ENCODE measurements at places on chromosomes 6 and 20.

DNA sequence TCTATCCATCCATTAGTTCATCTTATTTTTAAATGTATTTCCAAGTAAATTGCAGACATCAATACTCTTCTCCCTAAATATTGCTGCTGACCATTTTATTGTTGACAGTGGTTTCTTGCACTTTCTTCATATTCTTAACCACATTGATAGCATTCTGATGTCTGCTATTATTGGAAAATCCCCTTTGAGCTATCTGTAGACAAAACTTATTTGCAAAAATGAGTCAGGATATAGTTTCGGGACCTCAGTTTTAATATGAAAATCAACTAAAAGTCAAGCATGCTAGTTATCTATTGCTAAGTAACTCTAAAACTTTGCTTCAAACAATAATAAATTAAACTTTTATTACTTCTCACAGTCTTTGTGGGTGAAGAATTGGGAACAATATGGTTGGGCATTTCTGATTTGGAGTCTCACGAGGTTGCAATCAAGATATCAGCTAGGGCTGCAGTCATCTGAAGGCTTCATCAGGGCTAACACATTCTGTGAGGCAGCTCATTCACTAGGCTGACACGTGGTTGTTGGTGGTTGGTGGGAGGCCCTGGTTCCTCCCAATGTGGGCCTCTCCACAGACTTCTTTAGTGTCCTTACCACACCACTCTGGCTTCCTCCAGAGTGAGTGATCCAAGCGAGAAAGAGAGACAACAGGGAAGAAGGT is 32.7 kb downstream of the CD109 start:
- DNase-seq: no peak

DNA sequence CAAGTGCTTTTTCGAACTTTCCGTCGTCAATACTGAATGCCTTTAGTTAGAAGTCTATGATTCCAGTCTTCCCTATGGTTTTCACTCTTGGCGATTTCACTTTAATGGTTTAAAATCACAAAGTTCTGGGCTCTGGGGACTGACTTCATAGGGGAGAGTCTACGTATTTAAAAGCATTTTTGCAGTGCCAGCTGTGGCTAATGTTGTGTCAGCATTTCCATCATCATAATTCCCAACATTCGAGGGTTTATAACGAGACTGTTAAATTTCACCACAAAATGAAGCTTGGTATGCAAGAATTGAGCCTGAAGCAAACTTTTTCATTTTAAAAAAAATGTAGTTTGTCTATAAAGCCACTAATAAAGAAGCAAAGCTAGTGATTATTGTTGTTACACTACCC is 242.7 kb downstream of the SOX4 start:
- DNase-seq: no peak

GRCh38 chr6:166575205-166575604 is 11.3 kb downstream of the RAMACL start:
- no peak for DNase-seq

DNA sequence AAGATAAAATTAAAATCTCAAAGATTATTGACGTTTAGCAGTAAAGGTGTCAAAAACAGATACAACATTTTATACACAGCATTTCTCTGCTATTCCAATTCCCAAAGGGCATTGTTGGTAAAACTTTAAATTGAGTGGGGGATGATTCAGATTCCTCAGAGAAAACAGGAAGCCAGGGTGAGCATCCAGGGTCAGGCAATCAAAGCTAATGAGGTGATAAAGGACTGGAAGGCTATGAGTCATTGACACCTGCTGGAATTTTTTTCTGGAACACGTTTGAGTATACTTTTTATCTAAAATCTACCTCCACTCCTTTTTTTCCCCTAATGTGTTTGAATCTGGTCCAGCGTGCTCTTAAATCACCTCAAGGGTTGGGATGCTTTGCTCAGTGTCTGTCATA is 52.2 kb downstream of the FKBP1C start:
- DNase-seq: no peak

DNA sequence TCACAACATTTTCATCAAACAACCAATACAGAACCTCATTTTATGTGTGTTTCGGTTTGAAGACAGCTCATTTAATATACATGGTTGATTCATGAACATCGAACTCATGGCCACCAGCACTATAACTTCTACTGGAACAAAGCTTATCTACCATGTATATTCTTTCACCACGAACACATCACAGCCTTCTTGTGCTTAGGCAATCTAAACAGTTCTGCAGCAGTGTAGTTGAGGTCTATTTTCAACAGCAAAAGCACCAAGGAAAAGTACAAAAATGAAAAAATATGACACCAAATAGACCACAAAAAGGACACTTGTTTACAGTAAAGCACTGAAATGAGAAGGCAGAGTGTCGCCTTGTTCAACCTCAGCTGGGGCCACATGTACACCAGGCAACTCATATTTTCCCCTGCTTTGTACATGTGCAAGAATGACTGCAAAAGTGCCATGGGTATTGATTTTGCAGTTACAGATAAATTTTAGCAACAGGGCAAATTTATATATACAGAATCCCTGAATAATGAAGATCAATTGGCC is 25.8 kb upstream of the KCNK5 start:
- no peak for DNase-seq

- no peak for DNase-seq
These were observed 2.2 kb downstream of the QKI start for GRCh38 chr6:163416557-163417253.

- DNase-seq: no peak
These were observed 111.0 kb downstream of the GJA10 start for GRCh38 chr6:90005048-90005827.

DNA sequence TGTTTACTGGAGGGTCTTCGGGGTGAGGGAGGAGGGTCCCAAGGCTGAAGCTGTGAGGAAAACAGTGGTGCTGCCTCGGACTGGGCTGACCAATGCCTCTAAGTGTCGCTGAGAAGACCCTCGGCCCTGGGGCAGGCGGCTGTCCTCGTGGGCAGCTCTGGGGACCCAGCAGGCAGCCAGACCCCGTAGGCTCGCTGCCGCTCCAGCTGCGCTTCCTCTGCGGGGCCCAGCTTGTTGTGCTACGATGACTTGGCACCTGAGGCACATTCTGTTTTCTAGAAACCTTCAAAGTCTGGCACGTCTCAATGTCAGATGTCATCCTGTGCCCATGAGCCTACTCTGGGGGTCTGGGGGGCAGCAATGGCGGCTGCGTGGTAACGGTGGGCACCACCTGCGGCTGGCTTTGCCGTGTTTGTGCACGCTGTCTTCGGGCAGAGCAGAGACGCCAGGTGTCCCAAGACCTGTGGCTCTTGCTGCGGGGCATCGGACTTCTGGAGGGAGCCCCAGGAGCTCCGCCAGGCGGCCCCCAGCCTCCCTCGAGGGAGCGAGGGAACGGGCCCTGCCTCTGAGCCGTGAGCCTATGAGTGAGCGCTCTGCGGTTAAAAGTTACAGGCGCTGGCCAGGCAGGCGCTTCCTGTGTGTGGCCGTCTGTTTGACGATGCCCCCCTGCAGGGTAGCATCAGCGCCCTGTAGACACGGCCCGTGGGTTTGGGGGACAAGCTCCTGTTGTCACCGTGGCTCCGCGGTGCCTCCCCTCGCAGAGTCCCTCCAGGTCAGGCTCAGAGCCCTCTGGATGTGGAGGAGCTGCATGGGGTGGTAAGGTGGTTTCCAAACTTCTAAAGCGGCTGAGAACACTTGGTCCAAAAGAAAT is 6.8 kb downstream of the SLC17A9 start:
- DNase-seq: no peak

DNA sequence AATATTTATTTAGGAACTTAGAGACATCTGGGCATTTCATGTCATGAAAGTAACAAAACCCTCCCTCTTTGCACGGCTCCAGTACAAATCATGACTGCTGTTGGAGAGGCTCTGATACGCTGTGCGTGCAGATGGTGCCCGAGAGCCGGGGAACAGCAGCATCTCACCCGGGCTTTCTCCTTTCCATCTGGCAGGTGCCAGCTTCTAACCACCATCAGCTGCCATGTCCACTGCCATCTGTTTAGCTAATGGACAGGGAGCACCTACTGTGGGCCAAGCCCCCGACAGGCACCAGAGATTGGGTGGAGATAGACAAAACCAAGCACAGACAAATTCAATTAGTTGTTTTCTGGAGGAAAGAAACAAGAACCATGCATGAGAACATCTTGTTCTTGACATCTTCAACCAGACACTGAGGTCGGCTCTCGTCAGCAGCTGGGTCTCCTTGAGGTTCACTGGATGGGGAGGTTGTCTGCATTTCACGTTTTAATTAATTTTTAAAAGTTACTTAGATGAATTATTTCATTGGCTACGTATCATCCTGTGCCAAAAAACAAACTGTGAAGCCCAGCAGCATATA is 323.7 kb downstream of the THBS2 start:
- no peak for DNase-seq

GRCh38 chr6:141610741-141611140 is 522.0 kb upstream of the GJE1 start:
- no peak for DNase-seq

DNA sequence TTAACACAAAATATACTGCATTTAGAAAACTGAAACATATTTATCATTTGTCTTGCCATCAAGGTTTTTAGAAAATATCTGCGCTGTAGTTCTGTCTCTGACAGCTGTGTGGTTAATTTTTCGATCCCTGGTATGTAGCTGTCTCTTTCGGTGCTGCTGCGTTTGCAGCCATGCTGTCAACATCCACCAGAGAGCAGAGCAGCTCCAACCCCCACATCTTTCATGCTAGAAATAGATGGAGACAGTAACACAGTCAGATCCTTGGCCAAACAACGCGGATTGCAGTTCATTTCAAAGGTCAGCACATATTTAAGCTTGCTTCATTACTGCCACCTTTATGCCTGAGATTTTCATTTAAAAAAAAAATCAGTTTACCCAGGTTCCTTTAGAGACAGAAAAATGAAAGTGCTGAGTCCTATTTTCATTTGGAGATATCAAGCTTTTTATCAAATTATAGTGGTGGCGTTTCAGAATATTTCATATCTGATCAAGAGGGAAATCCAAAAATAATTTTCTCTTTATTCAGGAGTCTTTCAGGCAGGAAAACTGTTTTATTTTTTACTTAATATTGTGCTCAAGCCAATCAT is 157.7 kb upstream of the MMS22L start:
- DNase-seq: no peak

GRCh38 chr20:48725555-48725991 is 102.2 kb downstream of the PREX1 start:
- no peak for DNase-seq

DNA sequence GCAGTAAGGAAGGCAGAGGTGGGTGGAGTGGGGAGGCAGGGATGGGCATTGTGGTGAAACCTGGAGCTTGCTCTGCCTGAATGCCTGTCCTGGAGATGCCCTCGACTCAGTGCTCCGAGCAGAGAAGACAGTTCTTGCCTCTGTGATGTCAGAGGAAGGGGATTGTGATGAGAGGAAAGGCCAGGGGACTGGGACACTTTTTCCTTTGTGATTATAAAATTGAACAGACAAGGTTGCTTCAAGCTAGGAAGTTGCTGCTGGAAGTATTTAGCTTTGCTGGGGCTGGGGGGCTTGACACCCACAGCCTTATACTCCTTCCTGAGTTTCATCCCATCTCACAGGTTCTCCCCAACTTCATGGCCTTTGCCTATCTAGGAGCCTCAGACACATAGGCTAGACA is at the start of gene SIRPD:
SIRPD (minus strand) TSS at position 101 of the 400 bp plus-strand sequence; CDS start at position 49, 52 bp downstream.
- no peak for DNase-seq

DNA sequence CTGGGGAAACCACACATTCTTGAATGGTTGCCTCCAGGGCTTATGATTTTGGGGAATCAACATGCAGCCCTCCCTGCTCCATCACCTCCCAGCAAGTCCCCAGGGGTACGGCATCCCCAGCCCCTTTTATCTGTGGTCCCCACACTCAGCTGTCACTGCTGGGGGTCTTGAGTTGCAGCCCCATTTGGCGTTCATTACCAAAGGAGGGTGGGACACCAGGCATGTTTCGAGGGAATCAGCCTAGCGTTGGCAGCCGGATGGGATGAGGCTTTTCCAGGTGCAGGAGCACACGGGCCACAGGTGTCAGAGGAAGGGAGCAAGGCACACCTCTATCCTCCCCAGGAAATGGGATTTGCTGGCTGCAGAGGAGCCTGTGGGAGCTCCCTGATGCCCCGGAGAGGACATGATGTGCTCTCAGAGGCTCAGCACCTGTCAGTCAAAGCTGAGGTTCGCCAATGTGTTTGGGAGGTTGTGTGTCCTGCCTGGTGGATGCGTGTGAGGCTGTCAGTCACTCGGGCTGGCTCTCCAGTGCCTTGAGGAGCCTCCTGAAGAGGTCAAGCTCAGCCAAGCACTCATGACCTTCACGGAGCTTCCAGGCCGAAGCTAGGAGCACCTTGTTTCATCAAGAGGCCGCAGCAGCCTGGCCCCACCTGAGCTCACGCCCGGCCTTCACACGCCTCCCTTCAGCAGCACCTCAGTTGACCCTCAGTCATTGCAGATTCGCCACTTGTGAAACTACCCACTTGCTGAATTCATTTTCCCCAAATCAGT is 95.0 kb downstream of the ERMARD start:
- DNase-seq: no peak

DNA sequence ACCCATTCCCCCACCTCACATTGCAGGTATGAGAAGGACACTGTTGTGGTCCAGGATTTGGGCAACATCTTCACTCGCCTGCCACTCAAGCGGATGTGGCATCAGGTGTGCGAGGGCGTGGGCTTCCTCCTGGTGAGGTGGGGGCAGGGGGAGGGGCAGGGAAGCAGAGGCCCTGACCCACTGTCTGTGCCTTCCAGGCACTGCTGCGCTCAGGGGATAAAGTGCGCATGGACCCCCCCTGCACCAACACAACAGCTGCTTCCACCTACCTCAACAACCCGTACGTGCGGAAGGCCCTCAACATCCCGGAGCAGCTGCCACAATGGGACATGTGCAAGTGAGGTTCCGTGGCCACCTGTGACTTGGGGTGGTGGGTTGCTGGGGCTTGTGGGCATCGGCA is 3.7 kb downstream of the CTSA start:
- no peak for DNase-seq
